ENCODE measurements at places on chromosomes 6 and 20. TPM values are rescaled to one million over a fixed set of nuclear protein-coding genes. Genes with fewer than 3 reads are reported as not detected.

The PDE10A gene
- not detected for polyA plus RNA-seq

The XKR7 gene
- polyA plus RNA-seq, result not detected

The NKAIN2 gene
- polyA plus RNA-seq, result not detected

The PBOV1 gene
- polyA plus RNA-seq, result not detected

The NTSR1 gene
- polyA plus RNA-seq, result 0.12 TPM

The YWHAB gene
- 78.1 TPM for polyA plus RNA-seq

The HLA-DPB1 gene
- 0.41 TPM for polyA plus RNA-seq

The ECT2L gene
- not detected for polyA plus RNA-seq

Measured in K562 (cell line).